ENCODE measurements at places on chromosomes 7 and 10.
A peak's percentile ranks its signal among the peaks of the same experiment; 100 is the strongest.

- no peak for DNase-seq
Measured at GRCh38 chr10:31757831-31758230, 170.8 kb downstream of the ARHGAP12 start.

- DNase-seq = no peak
Measured at GRCh38 chr10:131778385-131778784, 122.4 kb upstream of the PPP2R2D start.

- no peak for DNase-seq
Measured at GRCh38 chr7:84684836-84685480, 490.4 kb upstream of the SEMA3A start.

DNA sequence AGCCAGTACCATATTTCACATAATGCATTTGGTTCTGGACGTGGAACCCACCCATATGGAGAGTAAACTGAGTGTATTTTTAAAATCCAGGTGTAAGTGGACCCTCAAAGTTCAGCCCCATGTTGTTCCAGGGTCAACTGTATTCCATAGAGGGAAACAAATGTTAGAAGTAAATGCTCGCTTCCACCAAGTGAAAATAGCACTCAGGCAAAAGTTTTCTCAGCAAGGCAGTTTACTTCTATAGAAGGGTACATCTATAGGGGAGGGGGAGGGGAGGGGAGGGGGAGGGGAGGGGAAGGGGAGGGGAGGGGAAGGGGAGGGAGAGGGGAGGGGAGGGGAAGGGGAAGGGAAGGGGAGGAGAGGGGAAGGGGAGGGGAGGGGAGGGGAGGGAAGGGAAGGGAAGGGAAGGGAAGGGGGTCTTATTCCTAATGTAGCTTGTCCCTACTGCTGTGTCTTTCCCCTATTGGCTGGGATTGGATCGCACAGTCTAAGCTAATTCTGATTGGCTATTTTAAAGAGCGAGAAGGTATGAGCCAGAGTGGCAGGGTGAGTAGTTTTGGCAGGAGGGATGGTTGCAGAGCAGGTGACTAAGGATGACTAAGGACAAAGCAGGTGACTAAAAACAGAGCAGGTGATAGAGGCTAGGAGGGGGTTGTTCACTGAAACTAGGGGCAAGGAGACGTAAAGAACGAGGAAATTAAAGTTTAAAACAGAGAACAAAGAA lies 29.1 kb downstream of the GARIN1A start:
- DNase-seq = no peak

DNA sequence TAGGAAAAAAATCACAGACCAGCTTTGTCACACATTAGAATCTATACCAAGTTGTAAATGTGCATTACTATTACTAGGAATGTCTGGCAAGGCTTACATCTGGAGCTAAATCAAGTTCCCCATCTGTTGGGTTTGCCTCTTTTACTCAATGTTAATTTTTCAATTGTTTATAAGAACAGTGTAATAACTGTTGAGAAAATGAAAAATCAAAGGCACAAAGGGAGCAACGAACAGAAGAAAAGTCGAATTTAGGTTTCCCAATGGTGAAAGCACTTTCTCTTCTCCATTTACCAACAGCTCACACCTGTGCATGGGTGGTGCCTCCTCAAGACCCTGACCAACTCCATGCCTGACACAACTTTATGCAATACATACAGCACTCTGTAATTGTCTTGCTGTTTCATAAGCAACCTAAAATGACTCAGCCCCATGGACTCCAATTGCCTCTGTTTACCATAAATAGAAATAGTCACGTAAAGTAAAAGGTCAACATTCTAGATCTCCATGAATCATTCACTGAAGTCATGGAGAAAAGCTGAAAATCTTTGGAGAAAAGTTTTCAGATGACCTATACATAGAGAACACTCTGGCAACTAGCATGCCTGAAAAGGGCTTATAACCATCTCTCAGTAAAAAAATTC lies 95.5 kb upstream of the KCNIP2 start:
- peak; percentile 94 for DNase-seq

DNA sequence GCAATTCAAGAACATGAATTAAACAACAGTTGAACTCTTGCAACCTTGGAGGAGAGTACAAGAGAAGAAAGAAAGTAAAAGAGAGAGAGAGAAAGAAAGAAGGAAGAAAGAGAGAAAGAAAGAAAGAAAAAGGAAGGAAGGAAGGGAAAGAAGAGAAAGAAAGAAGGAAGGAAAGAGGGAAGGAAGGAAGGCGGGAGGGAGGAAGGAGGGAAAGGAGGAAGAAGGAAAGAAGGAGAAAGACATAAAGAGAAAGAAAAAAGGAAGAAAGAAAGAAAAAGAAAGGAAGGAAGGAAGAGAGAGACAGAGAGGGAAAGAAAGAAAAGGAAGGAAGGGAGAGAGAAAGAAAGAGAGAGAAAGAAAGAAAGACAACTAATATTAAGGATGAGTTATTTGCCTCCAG lies 1106.7 kb downstream of the TYW1 start:
- no peak for DNase-seq

DNA sequence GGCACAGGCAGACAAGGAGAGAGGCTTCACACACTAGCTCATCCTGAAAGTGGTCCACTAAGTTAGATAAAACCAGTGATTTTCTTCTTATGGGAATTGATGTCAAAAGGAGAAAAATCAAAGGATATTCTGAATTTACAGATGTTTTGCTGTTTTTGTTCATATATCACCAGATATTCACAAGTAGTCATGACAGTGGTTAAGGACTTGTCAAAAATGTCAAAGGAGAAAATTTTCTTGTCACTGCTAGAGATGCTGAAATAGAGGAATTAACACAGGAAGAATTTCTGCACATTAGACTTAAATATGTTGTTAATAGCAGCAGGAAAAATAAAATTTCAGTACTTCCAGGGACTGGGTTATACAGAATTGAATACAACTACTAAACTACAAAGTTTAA lies 78.3 kb downstream of the PRTFDC1 start:
- DNase-seq = no peak

- no peak for DNase-seq
Measured at GRCh38 chr7:129122751-129123509, 21.6 kb upstream of the TSPAN33 start.

GRCh38 chr10:117885206-117885829 lies 161.4 kb downstream of the RAB11FIP2 start:
- no peak for DNase-seq

DNA sequence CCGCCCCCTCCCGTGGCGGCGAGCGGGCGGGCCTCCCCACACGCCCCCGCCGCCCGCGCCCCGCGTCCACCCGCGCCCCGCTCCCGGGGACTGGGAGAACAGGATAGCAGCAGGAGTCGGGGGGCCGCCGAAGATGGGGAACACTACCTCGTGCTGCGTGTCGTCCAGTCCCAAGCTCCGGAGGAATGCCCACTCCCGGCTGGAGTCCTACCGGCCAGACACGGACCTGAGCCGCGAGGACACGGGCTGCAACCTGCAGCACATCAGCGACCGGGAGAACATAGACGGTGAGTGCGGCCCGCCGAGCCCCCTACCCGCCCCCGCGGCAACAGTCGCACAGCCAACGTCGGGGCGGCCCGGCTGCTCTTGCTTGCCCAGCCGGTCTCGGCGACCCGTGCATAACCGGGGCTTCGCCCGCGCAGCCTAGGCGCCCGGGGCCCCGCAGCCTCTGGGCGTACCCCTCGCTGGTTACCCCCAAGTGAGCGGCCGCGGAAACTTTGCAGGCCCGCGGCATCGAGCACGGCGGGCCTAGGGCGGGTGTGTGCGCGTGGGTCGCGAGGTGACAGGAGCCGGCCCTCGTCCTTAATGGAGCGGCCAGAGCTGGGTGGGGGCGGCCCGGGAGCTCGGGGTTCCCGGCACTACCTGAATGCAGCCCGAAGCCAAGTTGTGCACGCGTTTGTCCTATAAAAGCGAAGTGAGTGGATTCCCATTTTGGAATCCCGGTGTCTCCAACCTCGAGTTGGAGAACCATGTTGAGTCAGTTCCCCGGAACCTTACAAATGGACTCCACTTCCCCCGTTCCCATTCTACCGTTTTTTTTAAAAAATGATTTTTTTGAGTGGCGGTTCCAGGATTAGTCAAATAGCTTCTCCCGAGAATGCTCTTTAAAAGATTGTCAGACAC lies 863 bp downstream of the CCNY start:
- DNase-seq = peak; percentile 44

DNA sequence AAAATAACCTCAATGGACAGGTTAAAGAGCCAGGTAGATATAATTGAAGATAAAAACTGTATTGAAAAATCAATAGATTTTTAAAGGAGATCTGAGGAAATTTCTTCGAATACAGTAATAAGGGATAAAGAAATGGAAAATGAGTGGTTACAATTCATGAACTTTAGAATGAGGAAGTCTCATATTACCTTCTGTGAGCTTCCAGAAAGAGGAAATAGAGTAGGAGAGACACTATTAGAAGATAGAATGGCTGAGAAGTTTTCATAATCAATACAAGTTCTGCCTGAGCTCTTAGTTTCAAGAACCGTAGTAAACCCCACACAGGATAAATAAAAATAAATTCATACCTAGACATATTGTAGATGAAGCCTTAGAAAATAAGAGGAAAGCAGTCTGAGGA lies 11.5 kb downstream of the SDK1 start:
- DNase-seq = no peak

DNA sequence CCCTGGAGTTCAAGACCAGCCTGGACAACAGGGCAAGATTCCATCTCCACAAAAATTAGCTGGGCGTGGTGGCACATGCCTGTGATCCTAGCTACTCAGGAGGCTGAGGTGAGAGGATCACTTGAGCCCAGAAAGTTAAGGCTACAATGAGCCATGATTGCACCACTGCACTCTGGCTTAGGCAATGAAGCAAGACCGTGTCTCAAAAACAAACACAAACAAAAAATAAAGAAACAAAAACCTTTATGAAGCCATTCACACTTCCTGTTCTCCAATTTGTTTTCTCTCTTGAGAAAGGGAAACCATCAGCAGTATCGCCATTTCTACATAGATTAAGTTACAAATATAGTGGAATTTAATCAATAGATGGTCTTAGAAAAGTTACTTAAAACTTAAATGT lies 19.8 kb downstream of the YME1L1 start:
- DNase-seq = no peak

DNA sequence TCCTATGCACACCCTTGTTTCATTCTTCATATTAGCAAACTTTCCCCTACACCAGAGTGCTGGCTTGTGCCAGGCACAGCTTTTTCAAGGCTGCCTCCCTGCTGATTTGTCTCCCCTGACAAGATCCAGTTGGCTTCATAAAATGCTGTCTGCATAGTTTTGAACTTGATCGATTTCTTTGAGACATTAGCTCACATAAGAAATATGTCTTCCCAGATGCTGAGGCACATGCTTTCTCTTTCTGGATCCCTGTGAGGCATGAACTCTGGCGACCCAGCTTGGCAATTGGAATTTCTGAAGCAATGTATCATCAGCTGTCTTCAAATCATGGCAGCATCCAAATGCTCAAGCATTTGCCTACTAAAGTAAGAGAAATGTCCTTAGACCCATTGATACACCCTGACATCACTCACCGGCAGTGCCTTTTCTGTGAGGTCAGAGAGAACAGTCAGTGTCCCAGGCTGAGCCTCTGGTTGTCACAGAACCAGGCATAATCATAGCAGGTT lies 616.4 kb upstream of the GHITM start:
- peak; percentile 68 for DNase-seq
